ENCODE measurements at places on chromosomes 2 and 18.

- DNase-seq = no peak
Observed at GRCh38 chr2:236988690-236989624, 96.7 kb upstream of the COPS8 start.

DNA sequence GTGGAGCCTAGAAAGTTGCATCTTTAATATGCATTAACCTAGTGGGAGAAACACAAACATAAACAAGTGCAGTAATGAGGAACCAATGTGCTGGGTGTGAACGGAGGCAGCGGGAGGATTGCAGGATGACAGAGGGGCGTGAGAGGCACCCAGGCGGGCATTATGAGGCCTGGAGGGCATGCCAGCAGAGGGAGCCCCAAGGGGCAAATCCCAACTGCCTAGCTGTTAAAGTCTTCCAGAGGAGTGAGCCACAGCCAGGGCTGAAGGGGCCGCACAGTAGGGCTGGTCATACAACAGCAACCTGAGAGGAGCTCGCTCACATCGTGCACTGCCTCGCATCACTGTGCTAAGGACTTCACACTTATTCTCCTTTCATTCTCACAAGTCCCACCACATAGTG lies 13.3 kb upstream of the PRELID3A start:
- no peak for DNase-seq

DNA sequence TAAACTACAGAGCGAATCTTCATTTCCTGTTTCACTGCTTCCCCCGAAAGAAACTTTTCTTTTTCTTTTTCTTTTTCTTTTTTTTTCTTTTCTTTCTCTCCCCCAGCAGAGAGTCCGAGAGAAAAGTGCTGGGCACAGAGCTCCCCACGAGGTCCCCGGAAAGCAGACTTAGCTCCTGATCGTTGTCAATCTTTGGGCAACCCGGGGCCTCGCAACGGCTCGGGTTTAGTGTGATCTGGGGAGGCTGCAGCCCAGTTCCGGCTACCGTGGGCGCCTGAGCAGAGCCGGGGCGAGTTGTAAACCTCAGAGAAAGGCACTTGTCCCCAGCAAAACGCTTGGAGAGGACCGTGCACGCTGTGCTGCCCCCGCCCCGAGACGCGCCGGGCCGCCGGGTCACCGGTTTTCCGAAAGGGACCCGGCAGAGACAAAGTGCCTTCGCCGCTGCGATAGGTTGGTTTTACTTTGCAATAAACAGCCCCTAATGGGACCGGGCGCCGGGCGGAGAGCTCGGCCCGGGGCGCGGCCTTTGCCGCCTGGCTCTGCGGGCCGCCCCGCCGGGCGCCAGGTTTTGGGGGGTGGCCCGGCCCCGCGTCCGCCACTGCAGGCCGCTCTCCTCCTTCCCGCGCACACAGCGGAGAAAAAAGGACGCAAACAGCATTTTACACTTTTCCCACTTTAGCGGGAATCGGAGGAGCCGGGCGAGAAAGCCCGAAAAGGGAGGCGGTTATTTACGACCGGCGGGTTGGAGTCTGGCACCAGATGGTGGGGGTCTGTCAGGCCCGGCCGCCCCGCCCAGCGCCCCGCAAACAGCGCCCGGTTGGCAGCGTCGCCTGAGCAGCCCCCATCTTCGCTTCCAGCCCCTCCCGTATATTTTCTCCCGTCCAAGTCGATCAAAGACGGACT lies 136.0 kb downstream of the INSIG2 start:
- DNase-seq = no peak

DNA sequence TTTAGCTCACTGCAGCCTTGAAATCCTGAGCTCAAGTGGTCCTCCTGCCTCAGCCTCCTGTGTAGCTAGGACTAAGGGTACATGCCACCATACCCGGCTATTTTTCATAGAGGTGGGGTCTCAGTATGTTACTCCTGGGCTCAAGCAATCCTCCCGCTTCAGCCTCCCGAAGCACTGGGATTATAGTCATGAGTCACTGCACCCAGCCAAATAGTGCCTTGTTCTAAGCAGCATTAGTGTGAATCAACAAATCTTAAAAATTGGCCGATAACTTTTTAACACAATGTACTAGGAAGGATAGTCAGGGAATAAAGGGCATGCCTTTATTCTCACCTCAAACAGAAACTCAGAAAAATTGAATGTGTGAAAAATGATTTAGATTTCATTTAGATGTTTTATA lies 51.6 kb downstream of the XRCC5 start:
- no peak for DNase-seq

GRCh38 chr2:28547223-28547860 lies 51.5 kb downstream of the PLB1 start:
- DNase-seq = no peak

DNA sequence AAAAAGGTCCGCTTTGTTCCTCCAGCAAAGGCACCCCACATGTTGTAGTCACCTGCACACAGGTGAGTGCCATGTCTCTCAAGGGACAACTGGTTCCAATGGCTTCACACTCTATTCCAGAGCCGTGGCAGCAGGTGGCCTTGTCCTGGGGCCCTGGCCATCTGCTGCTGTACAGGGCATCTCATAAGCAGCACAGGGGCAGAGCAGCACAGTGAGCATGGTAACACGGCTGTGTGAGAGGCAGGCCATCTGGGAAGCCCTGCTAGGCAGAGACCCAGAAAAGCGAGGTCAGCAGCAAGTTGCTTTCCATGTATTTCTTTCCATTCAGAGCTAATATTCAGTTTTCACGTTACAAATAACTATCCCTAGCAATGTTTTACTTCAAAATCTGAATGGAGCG lies 54.7 kb downstream of the CMPK2 start:
- DNase-seq = no peak

DNA sequence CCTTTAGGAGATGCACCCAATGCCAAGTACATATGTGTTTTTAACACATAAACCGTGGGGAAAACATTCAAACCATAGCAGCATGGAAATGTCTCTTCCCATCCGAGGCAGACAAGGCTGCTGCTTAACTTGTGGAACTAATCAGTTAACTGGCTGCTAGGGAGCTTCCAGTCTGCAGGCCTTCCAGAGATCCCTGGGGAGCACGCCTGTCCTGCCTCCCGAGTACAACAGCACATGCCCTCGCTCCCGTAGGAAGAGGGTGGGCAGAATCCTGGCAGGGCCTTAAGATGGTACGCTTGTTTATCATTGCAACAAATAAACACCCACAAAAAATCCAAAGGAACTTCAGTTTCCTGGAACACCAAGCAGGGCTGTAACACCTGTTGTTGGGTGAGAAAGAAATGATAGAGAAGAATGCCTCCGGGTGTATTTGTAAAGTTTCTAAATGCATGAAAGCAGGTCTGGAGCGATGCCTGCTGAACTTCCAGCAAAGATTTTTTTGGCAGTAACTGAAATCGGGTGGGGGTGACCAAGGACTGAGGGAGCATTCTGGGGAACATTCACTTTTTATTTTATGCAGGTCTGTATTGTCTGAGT lies 56.2 kb downstream of the EDAR start:
- no peak for DNase-seq

DNA sequence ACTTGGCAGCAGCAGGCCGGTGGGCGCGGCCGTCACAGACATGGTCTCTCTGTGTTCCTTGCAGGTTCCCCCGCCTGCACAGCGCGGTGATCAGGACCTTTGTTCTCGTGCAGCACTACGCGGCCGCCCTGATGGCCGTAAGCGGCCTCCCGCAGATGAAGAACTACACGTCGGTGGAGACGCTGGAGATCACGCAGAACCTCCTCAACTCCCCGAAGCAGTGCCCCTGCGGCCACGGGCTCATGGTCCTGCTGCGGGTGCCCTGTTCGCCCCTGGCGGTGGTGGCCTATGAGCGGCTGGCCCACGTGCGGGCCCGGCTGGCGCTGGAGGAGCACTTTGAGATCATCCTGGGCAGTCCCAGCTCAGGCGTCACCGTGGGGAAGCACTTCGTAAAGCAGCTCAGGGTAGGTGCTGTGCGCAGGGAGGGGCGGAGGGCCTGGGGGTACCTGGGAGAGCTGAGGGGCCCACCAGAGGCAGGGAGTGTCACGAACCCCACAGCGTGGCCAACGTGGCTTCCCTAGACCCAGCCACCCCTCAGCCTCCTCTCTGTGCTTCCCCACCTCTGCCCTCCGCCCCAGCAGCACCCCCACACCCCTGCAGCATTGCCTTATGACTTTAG lies 59.3 kb downstream of the NTSR2 start:
- DNase-seq = no peak

DNA sequence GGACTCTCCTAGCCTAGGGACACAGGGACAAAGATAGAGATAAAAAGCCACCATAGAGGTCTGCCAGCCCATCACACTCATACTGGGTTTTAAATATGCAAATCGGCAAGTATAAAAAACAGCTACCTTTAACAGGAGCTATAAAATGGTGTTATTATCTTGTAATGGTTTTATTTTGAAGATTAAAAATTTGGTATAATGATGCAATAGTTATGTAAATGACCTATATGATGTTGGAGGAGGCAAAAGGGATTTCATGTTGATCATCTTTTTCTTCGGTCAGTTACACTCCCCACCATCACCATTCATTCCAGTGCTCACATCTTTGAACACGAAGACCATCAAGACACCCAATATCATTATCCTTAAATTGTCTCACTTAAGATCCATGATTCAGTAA lies 11.2 kb downstream of the ZNF521 start:
- no peak for DNase-seq

DNA sequence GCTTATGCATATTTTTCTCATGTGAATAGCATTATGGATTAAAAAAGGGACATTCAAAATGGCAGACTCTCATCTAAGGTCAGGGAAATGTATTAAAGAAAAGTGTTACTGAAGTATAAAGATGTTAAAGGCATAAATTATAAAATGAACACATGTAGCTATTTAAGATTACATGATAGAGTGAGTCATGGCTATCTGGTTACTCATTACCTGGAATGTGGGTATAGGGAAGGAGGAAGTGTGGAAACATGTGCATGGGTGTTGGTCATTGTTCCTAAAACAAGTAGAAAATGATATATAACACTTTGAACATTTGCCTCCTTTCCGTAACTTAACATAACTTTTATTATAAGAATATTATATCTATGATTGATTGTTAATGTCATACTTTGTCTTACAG lies 66.4 kb downstream of the MYO1B start:
- DNase-seq = no peak

DNA sequence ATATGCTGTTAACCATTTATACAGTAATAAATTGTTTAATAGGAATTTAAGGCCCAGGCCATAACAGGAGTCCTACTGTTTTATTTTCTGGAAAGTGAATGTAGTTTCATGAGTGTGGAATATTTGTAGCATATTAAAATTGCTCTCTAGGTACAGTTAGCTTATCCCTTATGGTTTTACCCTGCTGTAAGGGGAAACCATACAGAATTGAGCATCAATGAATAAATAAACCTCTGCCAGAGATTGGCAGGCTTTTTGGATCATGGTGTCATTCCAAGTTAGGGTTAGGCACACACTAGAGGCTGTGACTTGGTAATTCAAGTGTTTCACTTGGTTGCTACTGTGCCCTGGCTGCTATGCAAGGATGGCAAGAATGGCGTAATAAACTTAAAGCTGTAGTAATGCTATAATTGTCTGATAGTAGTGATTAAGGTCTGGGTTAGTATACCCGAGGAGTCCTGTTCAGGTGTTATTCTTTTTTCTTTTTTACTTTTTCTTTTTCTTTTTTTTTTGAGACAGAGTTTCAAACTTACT lies 30.4 kb downstream of the BMPR2 start:
- no peak for DNase-seq

DNA sequence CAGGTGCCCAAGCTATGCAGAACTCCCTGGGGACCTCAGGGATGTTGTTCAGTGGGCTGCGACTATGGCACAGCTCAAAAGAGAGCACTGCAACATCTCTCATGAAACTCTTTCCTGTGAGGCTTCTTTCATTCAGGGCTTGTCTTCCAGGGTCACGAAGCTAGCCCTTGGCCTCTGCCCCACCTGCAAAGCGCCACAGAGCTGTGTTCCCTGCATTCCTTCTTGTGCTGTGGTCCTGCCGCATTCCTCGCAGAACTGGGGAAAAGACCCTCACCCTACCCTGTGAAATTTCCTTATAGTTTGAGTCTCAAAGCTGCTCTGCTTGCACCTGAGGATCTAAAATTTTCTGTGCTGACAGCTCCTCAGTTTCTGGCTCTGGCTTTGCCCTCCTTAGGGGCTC lies 26.3 kb upstream of the ITGB6 start:
- DNase-seq = no peak

DNA sequence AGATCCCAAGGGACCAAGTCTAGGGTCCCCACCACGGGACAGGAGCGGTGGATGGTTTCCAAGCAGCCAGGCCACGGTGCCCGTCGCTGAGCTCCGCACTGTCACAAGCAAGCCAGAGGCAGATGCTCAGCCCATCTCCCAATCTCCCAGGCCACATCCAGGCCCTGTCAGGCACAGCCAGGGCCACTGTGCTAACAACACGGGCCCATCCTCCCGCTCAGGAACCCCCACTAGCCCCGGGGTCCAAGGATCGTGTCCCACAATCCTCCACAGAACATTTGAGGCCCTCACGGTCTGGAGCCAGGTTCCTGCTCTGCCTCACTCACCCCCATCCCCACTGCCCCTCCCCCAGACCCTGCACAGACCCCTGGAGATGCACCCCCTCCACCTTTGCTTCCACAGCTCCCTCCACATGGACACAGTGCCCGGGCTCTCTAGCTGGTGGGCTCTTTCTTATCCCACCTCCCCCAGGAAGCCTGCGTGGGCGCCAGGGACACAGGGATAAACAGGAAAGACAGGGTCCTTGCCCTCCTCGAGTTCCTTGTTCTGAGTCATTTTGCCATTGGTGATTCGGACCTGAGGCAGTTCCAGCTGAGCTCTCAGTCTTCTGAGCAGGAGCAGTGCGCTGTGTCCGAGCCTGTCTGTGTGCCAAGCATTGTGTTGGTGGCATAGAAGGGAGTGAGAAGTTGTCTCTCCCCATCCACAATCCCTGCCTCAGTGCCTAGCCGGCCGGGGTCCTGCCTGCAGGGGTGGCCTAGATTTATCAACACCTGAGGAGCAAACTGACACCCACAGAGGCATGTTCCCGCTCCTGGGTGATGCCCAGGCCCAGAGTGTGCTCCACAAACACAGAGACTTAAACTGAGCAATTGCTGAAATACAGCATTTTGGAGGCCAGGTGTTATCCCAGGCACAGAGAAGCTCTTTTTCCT lies 7.0 kb downstream of the CROCC2 start:
- DNase-seq = no peak

DNA sequence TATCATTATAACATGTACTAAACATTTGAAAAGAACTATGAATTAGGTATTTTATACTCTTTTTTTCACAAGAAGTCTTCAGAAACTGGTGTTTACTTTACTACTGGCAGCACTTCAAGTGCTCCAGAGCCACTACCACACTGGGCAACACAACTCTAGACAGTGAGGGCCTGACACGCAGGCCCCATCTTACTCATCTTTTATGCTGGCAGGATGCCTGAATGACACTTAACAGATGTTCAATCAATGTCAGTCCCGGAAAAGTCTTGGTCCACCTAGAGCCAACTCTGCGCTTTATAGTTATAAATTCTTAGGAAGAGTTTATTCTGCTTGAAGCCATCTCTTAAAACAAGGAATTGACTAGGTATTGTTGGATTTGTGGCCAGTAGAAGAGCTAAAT lies 8.7 kb upstream of the WIPF1 start:
- no peak for DNase-seq

GRCh38 chr18:8177330-8178016 lies 431.8 kb upstream of the RAB12 start:
- DNase-seq = no peak

- DNase-seq = no peak
Observed at GRCh38 chr2:42651057-42651456, 82.6 kb downstream of the MTA3 start.

- DNase-seq = no peak
Observed at GRCh38 chr18:55214534-55214933, 255.3 kb upstream of the CCDC68 start.

- no peak for DNase-seq
Observed at GRCh38 chr2:233844836-233845235, 9.5 kb downstream of the HJURP start.
